CD4-positive, alpha-beta T cell treated with Interleukin-12 subunit alpha and Interleukin-12 subunit beta, for 1 hour (primary cell): ENCODE measurements at places on chromosomes 7 and 10.

DNA sequence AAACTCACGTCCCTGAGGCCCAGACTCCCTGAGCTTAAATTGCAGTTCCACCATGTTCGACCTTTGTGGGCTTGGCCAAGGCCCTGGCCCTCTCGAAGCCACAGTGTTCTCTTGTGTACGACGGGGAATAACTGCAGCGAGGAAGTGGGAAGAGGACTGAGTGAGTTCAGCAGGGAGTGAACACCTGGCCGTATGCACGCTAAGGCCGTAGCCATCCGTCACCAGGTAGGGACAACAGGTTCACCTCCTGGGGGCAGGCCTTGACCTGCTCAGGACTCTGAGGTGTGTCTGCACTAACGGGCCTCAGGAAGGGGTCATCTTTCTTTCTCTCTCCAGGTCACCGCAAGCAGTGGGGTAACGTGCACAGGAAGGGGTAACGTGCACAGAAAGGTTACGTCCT is 67.2 kb upstream of the CTBP2 start:
- no peak for DNase-seq

DNA sequence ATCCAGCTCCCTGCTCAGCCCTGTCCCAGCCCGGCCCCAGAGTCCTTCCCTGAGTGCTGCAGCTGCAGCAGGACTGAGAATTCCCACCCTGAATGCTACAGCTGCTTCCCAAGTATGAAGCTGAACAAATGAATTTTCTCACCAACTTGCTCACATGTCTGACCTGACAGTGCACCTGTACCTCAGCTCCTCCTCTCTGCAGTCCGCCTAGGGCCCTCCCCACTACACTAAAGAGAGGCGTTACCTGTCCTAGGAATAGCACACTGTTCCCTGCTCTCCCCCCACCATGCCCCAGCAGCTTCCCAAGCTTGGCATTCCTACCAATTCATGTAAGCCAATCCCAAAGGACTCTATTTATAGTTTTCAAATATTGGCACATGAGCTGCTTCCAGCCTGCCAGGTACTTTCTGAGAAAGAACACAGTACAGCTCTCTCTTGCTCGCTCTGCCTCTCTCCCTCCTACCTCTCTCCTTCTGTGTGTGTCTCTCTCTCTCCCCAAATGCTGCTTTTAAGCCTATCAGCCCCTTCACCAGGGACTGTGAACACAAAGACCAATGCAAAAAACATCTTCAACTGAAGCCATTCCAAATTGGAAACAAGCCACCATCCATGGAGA is 400.1 kb downstream of the TNS3 start:
- no peak for DNase-seq

DNA sequence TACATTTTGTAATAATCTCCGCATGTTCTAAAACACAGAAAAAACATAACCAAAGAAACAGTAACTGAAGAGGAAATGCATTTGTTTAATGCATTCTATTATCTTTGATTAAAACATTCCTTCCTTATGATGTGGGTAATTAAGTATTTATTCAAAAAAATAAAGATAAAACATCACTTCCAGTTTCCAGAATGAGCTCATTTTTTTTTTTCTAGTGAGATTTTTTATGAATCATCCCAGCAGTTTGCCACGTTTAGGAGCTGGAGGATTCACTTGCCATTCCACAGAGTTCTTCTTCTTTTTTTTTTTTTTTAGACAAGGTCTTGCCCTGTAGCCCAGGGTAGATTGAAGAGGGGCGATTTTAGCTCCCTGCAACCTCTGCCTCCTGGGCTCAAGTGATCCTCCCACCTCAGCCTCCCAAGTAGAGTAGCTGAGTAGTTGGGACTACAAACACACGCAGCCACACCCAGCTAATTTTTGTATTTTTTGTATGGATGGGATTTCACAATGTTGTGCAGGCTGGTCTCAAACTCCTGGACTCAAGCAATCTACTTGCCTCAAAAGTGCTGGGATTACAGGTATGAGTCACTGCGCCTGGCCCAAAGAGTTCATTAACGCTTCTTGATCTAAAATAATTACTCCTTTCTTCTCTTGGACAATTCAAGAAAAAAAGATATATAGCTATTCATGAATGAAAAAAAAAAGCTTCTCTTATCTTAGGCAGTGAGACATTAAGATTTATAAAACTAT is 177.3 kb downstream of the DKK1 start:
- no peak for DNase-seq

DNA sequence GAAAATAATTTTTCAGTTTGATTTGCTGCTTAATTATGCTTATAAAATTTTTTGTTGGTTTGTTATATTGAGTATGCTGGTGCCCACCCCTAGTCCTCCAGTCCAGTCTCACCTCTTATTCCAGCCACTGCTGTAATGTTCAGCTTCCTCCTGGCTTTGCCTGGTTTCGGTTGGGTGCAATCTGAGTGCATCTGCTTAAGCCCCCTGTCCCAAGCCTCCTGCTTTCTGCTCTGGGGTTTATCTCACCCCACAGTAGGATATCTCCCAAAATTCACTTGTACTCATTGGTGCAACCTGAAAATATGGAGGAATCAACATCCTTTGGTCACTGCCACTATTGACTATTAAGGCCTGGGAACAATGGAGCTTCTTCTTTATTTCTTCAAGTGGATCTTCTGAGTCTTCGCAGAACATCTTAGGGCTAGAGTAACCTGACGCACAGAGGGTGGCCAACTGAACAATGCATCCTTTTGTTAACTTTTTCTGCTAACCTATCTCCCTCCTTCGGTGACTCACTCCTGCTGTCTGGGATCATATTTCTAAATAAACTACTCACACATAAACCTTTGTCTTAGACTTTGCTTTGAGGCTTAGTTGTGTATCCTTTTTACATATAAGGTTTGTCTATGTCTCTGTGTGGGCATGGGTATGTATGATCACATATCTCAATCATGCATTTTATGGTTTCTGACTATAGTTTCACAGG is 19.1 kb upstream of the SOSTDC1 start:
- no peak for DNase-seq

GRCh38 chr10:28592953-28593352 is 60.0 kb downstream of the WAC start:
- DNase-seq = no peak

DNA sequence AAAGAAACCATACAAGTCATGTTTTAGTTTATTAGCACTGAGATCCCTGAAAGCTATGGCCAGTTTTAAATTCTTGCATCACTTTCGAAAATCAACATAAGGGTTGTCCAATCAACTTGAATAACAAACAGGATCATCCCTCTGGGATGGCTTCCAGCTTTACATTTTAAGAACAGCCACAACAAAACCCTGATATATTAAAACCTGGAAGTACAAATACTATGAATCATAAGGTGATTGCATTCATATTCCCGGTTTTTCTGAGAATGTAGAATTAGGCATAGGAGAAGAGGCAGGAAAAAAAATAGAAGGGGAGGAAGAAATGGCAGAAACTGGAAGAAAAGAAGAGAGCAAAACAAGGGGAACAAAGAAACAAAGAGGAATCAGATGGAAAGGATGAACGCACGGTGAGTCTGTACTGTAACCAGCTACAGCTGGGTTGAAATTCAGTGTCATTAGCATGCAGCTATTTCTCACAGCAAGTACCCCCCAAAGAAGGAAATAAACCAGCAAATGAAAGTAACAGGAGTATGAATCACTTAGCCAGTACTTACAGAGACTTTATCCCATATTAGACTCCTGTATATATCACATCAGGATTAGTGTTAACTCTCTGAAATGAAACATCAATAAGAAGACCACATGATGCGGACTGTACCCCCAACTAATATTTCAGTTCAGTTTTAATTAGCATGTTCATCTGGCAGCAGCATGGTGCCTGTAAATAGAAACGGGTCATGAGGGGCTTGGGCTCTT is 301.3 kb downstream of the RNLS start:
- no peak for DNase-seq

GRCh38 chr7:151951672-151952338 is 4.4 kb upstream of the GALNTL5 start:
- no peak for DNase-seq

- no peak for DNase-seq
These were observed 76.6 kb downstream of the AMPH start for GRCh38 chr7:38554586-38554985.

DNA sequence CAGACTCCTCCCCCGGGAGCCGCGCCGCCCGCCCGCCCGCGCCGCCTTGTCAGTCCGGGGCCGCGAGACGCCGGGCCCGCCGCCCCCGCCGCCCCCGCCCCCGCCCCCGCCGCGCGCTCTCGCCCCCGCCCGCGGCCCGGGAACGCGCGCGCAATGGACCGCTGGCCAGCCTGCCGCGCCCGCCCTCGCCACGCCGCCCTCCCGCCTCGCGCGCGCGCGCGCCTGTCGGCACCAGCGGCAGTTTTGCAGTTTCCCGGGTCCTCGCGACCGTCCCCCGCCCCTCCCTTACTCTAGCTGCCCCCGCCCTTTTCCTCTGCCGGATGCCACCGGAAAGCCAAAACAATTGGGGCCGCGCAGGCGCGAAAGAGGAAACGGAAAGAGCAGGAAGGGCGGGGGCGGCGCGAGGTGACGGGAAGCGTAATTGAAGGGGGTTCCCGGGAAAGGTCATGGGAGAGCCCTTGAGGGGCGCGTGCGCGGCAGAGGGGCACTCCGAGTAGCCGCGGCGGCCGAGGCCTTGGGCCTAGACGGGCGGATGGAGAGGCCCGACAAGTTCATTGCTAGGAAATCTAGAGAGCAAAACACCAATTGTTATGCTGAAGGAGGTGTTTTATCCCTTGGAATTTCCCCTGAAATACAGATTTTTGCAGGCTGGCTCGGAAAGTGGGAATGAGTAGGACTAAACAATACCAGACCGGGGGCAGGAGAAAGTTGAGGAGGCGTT is 400 bp upstream of the KBTBD2 start:
- DNase-seq = peak; percentile 98

- DNase-seq = no peak
These were observed 74.5 kb downstream of the PRKAG2 start for GRCh38 chr7:151802469-151802846.

DNA sequence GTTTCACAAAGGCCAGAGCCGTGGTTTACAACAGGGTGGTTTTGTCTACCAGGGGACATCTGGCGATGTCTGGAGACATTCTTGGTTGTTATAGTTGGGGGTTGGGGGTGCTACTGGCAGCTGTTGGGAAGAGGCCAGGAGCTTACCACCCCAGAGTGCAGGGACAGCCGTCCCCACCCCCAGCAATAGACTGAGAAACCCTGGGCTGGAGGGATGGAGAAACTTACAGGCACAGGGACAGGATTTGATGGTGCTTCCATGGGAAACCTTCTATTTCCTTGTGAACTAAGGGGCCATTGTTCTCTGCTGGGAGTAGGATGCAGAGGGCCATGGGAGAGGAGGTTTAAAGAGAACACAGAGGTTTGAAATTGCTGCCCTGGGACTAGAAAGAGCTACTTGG is 10.9 kb downstream of the ADCK2 start:
- DNase-seq = no peak

GRCh38 chr10:95542761-95543160 is 18.4 kb downstream of the SORBS1 start:
- DNase-seq = no peak

DNA sequence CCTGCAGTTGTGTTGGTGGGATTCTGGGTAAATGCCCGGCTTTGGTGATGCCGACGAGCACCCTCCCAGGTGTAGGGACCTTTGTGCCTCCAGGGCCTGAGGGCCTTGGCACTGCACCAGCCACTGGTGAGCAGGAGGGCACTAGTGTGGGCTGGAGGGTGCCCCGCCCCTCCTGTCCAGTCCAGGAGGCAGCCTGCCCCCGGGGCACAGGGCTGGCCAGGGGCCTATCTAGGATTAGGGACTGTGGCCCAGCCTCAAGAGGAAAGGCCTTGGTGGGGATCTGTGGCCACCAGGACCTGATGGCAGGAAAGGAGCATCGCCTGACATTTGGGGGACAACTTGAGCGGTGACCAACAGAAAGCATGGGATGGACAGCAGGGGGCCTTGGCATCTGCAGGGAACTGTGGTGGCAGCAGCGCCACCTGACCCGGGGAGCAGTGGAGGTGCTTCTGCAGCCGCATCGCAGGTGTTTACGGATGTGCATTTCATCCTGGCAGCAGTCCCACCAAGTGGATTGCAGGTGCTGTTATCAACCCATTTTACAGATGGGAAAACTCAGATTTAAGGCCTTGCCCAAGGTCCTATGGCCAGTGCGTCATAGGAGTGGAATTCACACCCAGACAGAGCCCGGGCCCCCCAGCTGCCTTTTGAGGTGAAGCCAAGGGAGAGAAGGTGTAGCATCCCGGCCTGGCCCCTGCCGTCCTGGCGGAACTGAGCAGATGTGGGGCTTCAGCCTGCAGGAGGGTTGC is 11.1 kb downstream of the ZNF316 start:
- no peak for DNase-seq

GRCh38 chr7:21304808-21305375 is 123.0 kb upstream of the SP4 start:
- DNase-seq = no peak

DNA sequence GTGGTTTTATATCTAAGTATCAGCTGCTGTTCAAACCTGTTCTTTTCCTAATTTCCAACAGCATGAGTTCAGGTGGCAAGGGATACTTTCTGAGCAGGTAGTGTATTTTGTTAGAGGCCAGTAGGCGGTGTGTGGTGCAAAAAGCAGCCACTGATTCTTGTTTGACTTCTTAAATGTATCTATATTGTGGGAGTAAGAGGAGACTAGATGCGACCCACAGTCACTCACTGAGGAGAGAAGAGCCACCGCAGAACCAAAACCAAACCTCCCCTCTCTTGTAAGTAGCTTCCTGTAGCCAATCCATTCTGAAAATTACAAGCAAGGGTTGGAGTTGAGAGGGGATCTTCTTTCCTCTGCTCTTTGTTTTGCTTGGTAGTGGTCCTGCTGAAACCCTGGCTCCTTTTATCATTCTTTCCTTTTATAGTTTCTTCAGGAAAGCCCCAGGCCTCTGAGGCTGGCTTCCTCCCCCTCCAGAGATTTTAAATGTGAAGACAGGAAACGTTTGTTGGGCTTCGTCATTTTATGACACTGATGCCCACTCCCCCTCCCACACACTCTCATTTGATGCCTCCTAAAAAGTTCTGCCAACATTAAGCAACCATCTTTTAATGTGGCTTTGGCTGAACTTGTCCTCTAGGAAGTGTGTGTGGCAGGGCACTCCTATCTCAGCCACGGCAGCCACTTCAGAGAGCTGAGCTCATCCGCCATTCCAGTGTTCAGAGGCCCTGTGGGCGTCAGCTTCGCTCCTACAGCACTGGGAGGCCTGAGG is 566.0 kb downstream of the SUGCT start:
- DNase-seq = no peak

DNA sequence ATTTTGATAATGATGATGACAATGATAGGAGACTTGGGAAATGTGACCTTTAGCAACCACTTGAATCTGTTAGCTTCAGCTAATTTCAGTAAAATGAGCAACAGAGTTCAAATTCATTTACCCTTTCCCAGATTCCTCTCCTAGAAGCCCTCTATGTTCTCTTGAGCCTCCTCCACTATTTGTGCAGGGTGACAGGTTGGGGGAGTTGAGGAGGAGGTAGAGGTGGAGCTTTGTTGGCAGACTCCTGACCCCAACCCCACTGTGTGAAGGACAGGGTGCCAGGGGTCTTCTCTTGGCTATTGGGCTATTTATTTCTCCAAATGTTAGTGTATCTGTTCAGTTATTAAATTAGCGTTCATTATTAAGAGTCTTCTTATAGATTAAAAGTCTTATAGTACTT is 422.3 kb downstream of the GFRA1 start:
- DNase-seq = no peak

GRCh38 chr7:19899529-19899928 is 126.1 kb upstream of the TMEM196 start:
- DNase-seq = no peak

- no peak for DNase-seq
These were observed 45.5 kb downstream of the NOD1 start for GRCh38 chr7:30433082-30433481.

GRCh38 chr7:143487566-143487965 is 9.9 kb downstream of the TAS2R41 start:
- no peak for DNase-seq
